ENCODE measurements at places on chromosomes 1 and 21.
A peak's percentile ranks its signal among the peaks of the same experiment; 100 is the strongest.

GRCh38 chr1:168084396-168085231, 52.1 kb downstream of the GPR161 start:
- peak; percentile 60 for ATAC-seq

GRCh38 chr1:186659890-186660341, 20.3 kb downstream of the PTGS2 start:
- no peak for ATAC-seq

DNA sequence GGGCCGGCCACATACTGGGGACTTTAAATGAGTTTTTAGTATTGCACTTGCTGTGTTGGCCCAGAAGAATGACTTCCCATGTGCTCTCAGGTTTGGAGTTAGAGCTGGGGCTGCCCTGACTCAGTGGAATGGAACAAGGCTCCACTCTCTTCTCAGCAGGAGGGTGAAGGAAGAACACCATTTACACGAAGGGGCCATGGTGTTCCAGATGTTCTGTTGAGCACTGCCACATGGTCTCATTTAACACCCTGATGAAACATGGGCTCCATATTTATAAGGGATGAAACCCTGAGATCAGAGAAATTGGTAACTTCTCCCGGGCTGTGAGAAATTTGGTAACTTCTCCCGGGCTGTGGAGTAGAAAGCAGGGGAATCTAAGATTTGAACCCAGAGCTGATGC, 5.8 kb downstream of the PYCR2 start:
- ATAC-seq = no peak

GRCh38 chr1:65724151-65724550, 68.5 kb upstream of the PDE4B start:
- ATAC-seq = no peak

DNA sequence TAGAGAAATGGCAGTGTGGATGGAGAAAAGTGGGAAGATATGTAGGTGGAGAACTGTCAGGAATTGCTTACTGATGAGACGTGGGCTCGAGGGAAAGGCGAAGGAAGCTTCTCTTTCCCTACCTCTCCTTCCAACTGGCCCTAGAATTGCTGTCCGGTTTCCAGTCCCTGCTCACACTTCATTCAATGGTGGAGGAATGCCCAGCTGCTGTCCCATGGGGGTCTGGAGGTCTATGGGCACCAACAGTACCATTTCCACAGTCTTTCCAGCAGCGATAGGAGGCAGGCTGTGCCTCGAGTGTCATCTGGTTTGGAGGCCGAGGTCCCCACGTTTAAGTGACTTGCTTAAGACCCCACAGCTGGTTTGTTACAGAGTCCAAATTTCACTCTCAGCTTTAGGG, 31.5 kb upstream of the CD1D start:
- no peak for ATAC-seq

DNA sequence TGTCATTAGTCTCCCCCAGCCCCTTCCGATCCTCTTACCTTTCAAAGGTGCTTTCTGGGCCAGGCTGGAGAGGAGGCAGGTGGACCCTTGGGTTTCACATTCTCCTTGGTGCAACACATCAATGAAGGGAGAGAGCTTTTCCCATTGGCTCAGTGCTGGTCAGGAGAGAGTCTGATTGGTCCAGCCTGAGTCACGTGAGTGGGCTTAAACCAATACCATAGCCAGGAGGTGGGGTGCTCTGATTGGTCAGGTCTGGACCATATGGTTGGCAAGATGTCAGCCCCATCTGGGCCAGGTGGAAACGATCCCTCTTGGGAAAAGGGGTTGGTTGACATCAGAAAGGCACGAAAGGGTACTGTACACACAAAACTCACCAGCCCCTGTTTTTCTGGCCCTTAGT, 44.8 kb upstream of the ABCG1 start:
- no peak for ATAC-seq

DNA sequence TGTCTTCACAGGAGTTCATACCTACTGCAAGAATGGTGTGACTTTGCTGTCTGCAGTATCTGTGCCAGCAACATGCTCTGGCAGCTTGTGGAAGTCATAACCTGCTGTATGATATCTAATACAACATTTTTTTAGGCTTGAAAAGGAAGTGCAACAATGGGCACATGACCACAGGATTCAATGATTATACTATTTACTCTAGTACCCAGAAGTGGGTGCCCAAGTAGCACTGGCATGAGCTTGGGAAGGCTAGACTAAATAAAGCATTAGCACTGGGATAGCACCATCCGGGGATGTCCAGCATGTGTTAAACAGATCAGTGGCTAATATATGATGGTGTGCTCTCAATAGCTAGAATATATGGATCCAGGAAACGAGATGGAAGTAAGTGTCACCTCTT, 98.6 kb upstream of the PDE4B start:
- ATAC-seq = no peak

DNA sequence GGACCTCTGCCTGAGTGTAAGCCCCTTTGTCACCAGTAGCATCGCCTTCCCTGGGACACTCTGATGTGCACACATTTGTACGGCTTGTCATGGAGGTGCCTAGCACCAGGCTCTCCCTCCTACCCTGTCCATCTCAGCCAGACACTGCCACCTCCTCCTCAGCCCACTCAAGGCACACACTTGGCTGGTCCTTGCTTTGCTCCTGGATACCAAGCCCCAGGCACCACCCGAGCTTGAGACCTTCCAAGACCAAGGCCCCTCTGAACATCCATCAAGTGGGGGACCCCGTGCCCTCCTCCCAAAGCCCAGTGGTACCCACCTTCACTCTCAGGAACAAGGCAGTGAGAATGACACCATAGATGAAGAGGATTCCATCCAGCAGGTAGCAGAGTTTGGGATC, 78.0 kb downstream of the CD247 start:
- ATAC-seq = no peak

DNA sequence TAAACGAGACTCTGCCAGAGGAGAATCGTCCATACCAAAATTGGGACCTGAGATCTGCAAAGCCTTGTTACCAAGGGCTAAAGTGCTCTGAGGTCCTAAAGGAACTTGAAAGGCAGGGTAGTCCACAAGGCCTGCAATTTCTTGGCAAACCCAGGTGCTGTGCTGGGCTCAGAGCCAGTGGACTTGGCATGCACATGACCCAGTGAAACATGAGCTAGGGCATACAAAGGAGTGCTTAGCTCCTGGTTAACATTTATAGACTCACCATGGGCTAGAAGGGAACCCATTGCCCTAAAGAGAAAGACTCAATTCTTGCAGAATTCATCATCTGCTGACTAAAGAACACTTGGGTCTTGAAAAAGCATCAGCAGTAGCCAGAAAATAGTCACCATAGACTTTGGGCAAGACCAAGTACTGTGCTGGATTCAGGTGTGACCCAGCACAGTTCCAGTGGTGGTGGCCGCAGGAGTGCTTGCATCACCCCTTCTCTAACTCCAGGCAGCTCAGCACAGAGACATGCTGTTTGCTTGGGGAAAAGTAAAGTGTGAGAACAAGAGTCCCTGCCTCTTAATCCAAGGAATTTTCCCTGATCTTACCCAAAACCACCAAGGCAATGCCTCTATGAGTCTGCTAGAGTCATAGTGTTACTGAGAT, 1069.4 kb upstream of the ADGRL2 start:
- no peak for ATAC-seq

GRCh38 chr1:208476846-208477170, 232.6 kb upstream of the PLXNA2 start:
- ATAC-seq = no peak

DNA sequence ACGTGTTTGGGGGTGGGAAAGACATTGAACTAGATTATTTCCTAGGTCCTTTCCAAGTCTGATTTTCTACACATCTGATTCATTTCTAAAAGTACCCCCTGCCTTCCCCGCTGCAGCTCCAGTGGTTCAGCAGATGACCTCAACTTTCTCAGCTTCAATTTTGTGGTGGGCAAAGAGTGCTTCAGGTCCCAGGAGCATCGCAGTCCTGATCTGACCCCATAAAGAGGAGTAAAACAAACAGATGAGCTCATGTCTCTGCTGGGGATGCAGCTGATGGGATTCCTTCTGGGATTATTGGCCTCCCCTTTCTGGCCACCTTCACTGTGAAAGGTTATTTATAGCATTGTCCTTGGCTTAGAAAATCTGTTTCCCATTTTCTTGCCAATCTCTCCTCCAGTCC, 337.0 kb upstream of the PLXNA2 start:
- no peak for ATAC-seq

DNA sequence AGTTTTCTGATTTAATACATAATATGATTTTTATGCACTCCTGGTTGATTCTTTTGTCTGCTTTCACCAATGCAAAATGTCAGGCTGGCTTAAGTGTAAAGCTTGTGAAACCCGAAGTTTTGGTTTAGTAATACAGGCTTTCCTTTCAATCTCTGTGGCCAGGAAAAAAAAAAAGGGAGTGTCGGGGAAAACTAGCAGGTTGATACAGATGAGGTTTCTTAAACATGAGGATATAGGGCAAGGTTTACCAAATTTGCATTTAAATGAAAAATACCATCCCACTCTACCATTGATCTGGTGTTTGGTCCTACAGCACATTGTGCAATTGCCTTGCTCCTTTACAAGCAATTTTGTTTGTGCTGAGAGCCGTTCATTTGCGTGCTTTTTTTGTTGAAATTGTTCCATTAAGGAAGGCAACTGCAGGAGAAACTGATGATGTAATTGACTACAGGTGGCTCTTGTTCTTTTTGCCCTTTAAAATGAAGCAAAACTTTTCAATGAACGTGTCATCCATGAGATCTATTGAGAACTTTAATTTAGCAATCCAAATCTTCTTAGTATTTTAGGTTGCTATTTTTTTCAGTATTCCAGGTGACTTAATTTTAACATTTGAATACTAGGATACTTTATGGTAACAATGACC, 22.7 kb downstream of the CLIC6 start:
- no peak for ATAC-seq

DNA sequence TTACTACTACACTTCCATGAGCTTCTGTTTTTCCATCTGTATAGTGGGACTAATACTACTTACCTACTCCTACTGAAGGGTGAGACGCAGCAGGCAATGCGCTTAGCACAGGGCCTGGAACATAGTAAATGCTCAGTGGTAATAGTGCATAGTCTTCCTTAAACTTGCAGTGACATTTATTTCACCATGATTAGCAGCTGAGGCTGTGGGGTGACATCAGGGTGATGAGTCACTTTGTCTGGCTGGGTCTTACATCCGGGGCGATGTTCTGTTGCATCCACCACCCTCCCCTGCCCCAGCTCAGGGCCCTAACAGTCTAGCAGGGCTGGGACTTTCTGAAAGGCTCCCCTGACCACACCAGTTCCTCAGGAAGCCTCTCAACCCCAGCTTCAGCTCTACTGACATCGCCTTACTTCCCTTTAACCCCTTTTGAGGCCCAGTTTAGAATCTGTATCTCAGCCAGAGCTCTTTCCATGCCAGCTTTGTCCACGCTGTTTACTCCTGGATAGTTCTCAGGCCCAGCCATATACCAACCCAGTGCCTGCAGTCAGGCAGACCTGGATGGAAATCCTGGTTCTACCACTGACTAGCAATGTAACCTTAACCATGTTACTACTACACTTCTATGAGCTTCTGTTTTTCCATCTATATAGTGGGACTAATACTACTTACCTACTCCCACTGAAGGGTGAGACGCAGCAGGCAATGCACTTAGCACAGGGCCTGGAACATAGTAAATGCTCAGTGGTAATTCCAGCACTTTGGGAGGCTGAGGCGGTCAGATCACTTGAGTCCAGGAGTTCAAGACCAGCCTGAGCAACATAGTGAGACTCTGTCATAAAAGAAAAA, 66.3 kb downstream of the CD58 start:
- peak; percentile 27 for ATAC-seq

DNA sequence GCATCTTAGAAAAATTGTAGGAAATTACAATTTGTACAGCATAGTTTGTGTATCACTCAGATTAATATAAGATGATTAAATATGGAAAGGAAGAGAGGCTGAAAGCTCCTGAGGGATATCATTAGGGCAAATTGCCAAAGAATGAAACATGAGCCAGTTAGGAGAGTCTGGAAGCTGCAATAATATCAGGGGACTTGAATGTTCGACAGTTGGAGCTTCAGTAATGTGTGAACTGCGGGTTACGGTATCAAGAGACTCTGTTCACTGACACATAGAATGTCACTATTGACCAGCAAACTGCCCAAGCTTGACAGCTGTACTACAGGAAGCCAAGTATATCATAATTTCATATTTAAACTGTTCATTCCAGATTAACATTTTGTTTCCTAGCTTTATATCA, 157.2 kb downstream of the DENND1B start:
- ATAC-seq = peak; percentile 62

GRCh38 chr21:14585122-14585521, 39.0 kb upstream of the SAMSN1 start:
- no peak for ATAC-seq

DNA sequence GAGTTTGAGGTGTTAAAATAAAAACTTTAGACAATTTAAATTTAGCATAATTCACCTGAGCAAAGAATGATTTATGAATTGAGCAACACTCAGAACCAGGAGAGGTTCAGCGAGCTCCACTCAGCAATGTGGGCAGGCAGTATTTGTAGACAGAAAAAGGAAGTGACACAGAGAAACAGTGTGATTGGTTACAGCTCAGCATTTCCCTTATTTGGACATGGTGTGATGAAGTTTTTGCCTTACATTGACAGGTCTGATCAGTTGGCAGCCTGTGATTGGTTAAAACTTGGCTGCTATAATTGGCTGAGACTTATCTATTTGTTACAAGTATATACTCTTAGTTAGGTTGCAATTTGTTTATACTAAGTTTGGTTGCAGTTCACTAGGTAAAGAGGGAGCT, 621.2 kb upstream of the PRMT6 start:
- no peak for ATAC-seq

DNA sequence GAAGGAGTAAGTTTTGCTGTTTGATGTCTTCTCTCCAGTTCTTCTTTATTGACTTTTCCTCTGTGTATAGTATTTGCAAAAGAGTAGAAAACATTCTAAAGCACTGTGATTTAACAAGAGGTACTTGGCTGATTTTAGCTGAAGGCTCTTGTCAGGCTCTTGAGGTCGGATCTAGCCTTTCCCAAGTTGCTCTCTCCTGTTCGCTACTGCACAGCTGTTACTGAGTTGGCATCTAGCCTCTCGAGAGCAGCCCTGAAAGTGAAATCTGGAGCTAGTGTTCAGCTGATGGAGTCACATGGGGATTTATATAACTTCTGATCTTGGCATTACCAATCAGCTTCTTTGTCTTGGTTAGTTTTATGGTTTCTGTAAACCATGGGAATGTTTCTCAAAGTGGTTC, 193.1 kb downstream of the RYR2 start:
- no peak for ATAC-seq

- ATAC-seq = no peak
Observed at GRCh38 chr1:21496886-21497285, 12.3 kb upstream of the ALPL start.

DNA sequence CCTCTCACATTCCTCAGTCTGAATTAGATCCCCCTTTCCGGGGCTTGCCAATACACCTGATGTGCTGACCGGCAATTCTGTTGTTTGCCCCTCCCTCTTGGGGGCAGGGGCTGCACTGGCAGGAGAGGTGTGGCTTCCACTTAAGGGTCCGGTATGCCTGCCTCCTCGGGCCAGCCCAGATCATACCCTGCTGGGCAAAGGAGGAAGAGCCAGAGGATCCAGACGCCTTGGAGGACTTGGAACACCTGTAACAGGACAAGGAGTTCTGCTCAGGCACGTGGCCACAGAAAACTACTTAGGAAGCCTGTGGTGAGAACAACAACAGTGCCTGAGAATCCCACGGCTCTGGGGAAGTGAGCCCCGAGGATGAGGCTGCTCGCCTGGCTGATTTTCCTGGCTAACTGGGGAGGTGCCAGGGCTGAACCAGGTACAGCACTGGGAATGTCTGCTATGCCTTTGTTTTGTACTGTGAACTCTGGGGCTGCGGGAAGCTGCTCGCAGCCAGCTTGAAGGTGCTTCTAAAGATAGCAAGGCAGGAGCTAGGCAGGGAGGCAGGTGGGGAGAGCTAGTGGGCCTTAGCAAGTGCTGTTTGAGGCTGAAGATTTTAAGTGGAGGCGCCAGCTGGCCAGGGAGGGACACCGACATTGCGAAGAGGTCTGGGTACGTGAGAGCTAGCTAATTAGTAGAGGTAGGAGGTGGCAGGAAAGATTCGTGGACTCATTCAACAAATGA, at the start of gene SMPDL3B:
Gene SMPDL3B (plus strand): TSS at position 183 of the 732 bp plus-strand sequence. CDS start 184 bp downstream, at position 367.
- ATAC-seq = peak; percentile 93
